ENCODE measurements at places on chromosomes 3 and 15. TPM values are rescaled to one million over a fixed set of nuclear protein-coding genes. Genes with fewer than 3 reads are reported as not detected.

- peak overlapping the region; percentile 97 for H3K4me3 ChIP-seq
- H3K4me1 ChIP-seq = peaks cover 30% of the 10 kb centered on the region
- DNase-seq = no peak
- H3K27me3 ChIP-seq = peaks cover 3% of the 10 kb centered on the region
- H3K36me3 ChIP-seq = no peaks in the 10 kb centered on the region
These were observed 848 bp downstream of the NCEH1 start for GRCh38 chr3:172709774-172710663.

DNA sequence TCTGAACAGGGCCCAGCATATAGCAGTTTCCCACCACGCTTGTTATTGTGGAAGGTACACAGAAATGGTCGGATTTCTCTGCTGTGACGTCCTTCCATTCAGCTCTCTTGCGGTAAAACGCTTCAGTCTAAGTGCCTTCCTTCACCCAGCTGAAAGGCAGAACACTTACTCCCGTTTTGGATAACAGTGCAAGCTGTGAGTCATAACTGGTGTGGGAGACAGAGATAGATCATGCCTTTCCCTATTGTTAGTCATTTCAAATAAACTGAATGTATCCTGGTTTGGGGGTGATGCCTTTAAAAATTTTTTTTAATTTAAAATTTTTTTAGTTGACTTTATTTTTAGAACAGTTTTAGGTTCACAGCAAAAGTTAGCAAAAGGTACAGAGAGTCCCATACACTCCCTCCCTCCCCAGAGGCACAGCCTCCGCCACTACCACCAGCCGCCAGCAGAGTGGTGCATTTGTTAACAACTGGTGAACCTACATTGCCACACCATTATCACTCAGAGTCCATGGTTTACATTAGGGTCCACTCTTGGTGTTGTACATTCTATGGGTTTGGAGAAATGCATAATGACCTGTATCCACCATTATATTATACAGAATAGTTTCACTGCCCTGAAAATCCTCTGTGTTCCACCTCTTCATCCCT, 94.9 kb upstream of the NSMCE3 start:
- no peak for DNase-seq
- H3K27me3 ChIP-seq = peaks cover 3% of the 10 kb centered on the region
- no peaks in the 10 kb centered on the region for H3K4me1 ChIP-seq
- H3K4me3 ChIP-seq = no peak overlapping the region
- no peak overlapping the region for H3K27ac ChIP-seq

- peak within 1 kb of the TSS; percentile 85 for H3K4me3 ChIP-seq
- DNase-seq = peak; percentile 83
- peaks cover 18% of the 10 kb centered on the region for H3K4me1 ChIP-seq
- peak within 1 kb of the TSS; percentile 90 for H3K27ac ChIP-seq
- peaks cover 10% of the 10 kb centered on the region for H3K27me3 ChIP-seq
These were observed at the start of gene CELF6 for GRCh38 chr15:72319985-72320671. Gene CELF6 (minus strand): TSS chr15:72320157. CDS start chr15:72319874, 283 bp downstream.

DNA sequence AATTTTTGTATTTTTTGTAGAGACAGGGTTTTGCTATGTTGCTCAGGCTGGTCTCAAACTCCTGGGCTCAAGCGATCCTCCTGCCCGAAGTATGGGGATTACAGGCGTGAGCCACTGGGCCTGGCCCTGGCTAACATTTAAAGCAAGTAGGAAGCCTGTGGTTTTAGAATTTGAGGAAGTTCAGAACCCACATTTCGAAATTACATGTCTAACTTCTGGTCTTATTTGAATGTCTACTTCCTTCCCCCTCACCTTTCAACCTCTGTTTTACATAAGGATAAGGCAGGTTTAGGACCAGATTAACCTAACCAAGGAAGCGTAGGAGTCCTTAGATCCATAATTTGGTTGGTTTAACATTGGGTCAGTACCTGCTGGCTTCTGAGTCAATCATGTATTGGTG, 120.5 kb upstream of the PROK2 start:
- peaks cover 1% of the 10 kb centered on the region for H3K4me1 ChIP-seq
- H3K27ac ChIP-seq = no peak overlapping the region

DNA sequence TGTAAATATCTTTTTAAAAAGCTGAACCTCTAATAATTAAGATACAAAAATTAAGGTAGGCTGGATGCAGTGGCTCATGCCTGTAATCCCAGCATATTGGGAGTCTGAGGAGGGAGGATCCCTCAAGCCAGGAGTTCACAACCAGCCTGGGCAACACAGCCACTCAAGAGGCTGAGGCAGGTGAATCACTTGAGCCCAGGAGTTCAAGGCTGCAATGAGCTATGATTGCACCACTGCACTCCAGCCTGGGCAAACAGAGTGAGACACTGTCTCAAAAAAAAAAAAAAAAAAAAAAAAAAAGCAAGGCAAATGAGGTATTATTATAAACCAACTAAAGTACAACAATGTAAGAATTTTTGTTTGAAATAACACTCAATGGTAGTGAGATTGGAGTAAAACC, 47.6 kb downstream of the EFHB start:
- no peaks in the 10 kb centered on the region for H3K27me3 ChIP-seq
- H3K27ac ChIP-seq = no peak overlapping the region
- H3K36me3 ChIP-seq = no peaks in the 10 kb centered on the region

DNA sequence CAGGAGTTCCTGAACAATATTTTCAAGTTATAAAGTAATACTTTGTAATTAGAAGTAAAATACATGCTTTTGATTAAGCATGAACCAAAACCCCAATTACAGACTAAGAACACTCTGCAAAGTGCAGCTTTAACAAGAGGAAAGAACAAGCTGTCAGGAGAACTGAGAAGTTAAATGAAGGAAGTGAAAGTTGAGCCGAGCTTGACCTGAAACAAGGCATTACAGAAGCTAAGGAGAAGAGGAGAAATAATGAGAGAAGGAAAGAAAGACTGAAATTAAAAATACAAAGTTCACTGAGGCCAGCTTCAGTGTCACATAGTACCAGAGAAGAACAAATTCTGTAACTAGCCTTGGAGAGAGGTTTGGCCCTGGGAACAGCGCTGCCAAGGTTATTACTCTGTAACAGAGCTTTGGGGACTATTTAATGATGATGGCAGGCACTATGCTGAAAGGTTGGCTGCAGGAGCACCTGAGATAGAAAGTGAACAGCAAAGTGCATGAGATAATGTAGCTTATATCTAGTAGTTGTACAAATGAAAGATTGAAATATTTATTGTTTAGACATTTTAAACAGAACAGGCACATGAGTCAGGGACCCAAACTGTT, 241.9 kb upstream of the PEX5L start:
- no peaks in the 10 kb centered on the region for H3K4me1 ChIP-seq
- H3K4me3 ChIP-seq = no peak overlapping the region
- no peak for DNase-seq
- no peaks in the 10 kb centered on the region for H3K36me3 ChIP-seq
- H3K27ac ChIP-seq = no peak overlapping the region

GRCh38 chr15:38708672-38709180, 144.1 kb upstream of the RASGRP1 start:
- no peaks in the 10 kb centered on the region for H3K4me1 ChIP-seq
- DNase-seq = no peak
- no peak overlapping the region for H3K27ac ChIP-seq
- H3K27me3 ChIP-seq = peaks cover 6% of the 10 kb centered on the region
- no peaks in the 10 kb centered on the region for H3K36me3 ChIP-seq
- no peak overlapping the region for H3K4me3 ChIP-seq

GRCh38 chr15:98562331-98562937, 85.9 kb upstream of the IGF1R start:
- H3K36me3 ChIP-seq = no peaks in the 10 kb centered on the region
- no peak overlapping the region for H3K27ac ChIP-seq
- no peaks in the 10 kb centered on the region for H3K4me1 ChIP-seq

- no peaks in the 10 kb centered on the region for H3K36me3 ChIP-seq
- no peaks in the 10 kb centered on the region for H3K4me1 ChIP-seq
- no peak overlapping the region for H3K4me3 ChIP-seq
These were observed 32.2 kb upstream of the CDCP1 start for GRCh38 chr3:45178183-45179023.

DNA sequence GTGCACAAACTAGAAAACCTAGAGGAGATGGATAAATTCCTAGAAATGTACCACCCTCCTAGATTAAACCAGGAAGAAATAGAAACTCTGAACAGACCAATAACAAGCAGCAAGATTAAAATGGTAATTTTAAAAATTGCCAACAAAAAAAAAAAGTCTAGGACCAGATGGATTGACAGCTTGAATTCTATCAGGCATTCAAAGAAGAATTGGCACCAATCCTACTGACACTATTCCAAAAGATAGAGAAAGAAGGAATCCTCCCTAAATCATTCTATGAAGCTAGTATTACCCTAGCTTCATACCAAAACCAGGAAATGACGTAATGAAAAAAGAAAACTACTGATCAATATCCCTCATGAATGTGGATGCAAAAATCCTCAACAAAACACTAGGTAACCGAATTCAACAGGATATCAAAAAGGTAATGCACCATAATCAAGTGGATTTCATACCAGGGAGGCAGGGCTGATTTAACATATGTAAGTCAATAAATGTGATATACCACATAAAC, 10.1 kb upstream of the CCR1 start:
- H3K27ac ChIP-seq = no peak overlapping the region
- H3K4me3 ChIP-seq = no peak overlapping the region
- no peaks in the 10 kb centered on the region for H3K36me3 ChIP-seq
- H3K27me3 ChIP-seq = peaks cover 2% of the 10 kb centered on the region
- no peaks in the 10 kb centered on the region for H3K4me1 ChIP-seq

DNA sequence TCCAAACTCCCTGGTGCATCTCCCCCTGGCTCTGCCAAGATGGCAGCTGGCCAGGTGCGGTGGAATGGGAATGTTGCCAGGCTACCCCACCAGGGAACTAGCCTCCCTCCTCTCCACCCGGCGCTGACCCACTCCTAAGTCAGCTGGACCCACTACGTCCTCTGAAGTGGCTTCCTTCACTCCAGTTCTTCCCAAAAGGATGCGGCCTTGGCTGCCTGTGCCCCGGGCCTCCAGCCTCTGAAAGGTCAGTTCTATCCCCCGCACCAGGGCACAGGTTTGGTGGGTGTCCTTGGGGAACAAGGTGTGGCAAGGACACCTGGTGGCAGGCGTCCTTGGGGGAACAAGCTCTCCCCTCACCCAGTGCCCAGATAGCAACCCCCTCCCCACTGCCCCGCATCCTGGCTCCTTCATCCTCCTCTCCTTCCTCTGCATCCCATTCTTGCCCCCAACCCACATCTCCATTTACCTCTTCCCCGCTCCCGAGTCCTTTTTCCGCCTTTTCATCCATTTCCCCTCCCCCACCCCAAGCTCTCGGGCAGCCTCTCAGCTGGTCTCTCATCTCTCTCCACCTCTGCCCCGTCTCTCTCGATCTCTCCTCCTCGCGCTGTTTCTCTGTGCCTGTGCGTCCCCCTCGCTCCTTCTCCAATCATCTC, 54.0 kb downstream of the LHFPL4 start:
- no peak overlapping the region for H3K27ac ChIP-seq
- no peak overlapping the region for H3K4me3 ChIP-seq
- DNase-seq = no peak
- no peaks in the 10 kb centered on the region for H3K36me3 ChIP-seq
- H3K4me1 ChIP-seq = peaks cover 6% of the 10 kb centered on the region

CLDN11 gene
- polyA plus RNA-seq = not detected

FILIP1L gene
- 0.09 TPM for polyA plus RNA-seq

ACVR2B gene
- polyA plus RNA-seq = 0.39 TPM

CHRNB4 gene
- not detected for polyA plus RNA-seq

EPHA6 gene
- not detected for polyA plus RNA-seq

Measured in immature natural killer cell (primary cell).